ENCODE measurements at places on chromosomes 1 and 21.

DNA sequence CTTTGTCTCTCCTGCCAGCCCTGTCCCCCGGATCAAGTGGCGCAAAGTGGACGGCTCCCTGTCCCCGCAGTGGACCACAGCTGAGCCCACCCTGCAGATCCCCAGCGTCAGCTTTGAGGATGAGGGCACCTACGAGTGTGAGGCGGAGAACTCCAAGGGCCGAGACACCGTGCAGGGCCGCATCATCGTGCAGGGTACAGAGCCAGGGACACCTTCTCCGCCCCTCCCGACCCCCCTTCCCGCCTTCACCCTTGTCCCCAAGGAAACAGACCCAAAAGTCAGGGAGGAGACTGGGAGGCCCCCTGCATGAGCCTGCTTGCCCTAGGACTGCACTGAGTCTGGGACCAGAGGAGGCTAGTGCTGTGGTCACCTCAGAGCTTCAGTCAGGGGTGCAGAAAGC is 18.2 kb downstream of the CNTN2 start:
- DNase-seq, result no peak

DNA sequence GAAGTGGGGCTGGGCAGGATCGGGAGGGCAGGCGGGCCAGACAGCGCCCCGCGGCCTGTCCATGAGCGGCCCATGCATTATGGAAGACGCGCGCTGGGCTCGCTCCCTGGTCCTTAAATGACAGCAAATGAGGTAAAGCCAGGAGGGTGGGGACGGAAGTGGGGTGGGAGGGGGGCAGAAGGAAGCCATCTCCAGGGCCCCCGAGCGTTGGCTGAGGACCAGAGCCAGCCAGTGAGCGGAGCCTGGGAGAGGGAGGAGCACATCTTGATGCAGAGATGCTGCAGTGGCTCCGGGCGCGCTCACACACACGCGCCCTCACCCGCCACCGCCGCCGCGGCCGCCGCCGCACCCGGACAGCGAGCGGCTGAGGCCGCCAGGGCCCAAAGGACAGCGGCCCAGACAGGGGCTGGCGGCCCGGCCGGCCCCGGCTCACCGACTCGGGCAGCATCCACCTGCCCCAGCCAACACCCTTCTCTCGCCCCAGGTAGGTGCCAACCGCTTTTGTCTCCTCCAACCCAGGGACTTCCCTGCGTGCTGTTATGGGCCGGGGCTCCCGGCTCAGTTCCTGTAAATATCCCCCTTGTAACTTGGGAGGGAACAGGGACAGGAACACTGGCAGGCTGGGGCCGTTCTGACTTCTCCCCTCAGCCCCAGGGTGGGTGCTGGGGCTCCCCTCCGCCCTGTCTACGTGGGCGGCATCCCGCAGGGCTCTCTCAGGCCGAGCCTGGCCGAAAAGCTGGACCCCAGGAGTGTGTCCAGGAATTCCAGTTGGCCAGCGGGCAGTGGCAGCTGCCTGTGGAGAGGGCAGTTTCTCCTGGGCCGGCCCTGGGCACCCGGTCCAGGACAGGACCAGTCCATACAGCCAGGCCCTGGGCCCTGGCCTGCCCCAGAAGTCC is at the start of gene CNTN2:
Gene CNTN2 (plus strand): TSS at position 302 of the 896 bp plus-strand sequence. CDS start 9,974 bp downstream, outside the sequence.
- DNase-seq, result no peak

DNA sequence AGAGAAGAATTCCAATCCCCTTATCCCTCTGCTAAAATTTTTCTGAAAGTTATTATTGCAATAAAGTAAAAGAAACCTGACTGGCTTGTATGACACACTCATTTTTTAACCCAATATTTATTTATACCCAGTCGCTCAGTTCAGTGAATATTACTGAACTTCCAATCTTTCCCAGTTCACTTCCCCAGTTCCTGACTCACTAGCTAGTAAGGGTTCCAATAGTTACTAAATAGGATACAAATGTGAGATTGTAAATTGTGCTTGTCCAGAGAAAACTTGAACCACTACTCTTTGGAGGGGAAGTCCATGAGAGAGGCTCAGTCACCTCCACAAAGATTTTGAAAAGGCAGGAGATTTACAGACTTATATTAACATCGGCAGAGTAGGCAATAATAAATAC is 31.4 kb downstream of the PRDX6 start:
- DNase-seq, result no peak

- DNase-seq, result no peak
These were observed 49.1 kb upstream of the ZBTB40 start for GRCh38 chr1:22402356-22403053.

DNA sequence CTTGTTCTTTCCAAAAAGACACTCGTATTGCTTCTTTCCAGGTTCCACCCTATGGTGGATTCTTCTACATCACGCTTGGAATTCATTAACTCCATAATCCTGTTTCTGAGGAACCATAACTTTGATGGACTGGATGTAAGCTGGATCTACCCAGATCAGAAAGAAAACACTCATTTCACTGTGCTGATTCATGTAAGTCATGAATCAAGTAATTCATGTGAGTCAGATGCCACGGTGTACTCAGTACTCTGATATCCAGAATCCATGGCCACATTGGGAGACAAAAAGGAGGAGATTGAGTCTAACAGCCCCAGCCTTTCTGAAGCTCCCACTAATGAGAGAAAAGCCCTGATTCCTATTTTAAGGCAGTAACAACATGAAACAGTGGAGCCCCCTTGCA is 7.4 kb downstream of the CHI3L2 start:
- DNase-seq, result no peak

DNA sequence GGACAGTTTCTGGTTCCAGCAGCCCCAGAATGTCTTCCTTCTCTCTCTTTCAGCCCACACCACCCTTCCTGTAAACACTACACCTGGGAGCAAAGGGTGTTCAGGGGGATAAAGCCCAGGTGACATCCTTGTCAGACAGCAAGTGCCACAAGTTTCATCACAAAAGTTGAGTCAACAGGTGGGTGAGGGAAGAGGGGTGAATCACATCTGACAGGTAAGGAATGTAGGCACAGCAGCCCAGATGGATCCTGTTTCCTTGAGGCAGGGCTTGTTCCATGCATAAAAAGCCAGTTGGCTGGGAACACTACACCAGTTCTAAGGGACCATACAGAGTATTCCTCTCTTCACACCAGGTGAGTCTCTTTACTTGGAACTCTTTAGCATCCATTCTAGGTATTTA is at the start of gene SPRR1B:
Gene SPRR1B (plus strand): TSS at position 309 of the 400 bp plus-strand sequence. CDS start 1,143 bp downstream, outside the sequence.
- DNase-seq, result no peak

DNA sequence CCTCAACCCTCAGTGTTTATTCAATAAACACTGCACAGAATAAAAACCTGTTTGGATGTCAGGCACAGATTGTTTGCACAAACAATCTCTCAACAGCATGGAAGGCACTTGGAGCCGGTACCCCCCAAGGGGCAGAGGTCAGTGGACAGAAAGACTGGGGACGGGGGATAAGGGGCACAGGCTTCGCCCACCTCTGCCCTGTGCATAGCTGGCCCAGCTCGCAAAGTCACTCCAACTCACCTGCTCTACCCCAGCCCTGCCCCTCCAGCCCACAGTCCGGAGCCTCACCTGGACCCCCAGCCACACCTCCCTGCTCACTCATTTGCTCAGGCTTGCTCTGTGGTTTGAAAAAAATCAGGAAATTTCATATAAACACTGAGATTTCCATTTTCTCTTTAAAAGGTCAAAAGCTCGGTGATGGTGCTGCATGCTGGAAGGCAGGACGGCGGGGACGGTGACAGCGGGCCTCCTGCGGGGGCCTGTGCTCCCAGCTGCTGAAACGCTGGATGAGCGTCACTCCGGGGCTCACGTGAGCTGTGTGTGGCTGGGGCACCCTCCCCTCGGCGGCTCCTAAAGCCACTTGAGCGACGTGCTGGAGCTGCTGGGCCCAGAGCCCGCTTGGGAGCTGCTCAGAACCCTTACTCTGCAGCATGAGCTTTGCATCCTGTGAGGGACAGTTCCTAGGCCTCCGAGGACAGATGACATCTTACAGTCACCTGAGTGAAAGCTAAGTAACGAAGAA is 54.5 kb downstream of the PRDM15 start:
- no peak for DNase-seq

GRCh38 chr1:117590273-117590925 is 15.4 kb upstream of the TENT5C start:
- DNase-seq, result no peak

DNA sequence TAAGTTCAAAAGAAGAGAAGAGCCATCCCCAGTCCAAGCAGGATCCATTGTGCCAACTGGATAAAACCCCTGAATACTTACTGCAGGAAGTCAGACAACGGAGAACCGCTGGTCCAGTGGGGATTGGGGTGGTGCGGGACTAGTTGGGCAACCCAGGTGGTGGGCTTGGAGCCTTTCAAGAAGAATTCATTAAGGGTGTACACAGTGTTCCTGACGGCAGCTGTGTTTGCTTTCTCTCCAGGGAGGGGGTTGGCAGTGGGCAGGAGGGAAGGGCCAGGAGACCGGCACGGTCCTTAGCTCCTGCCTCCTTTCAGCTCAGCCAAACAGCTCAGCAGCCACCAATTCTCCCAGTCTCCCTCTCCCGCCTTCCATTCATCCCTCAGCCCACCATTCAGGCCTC is 7.1 kb upstream of the CDK18 start:
- DNase-seq, result no peak

GRCh38 chr1:172628401-172628800 is 30.5 kb upstream of the FASLG start:
- no peak for DNase-seq

- no peak for DNase-seq
These were observed 217.7 kb downstream of the GIPC2 start for GRCh38 chr1:78263459-78263858.

- no peak for DNase-seq
These were observed 88.9 kb upstream of the HAO2 start for GRCh38 chr1:119279456-119280381.

DNA sequence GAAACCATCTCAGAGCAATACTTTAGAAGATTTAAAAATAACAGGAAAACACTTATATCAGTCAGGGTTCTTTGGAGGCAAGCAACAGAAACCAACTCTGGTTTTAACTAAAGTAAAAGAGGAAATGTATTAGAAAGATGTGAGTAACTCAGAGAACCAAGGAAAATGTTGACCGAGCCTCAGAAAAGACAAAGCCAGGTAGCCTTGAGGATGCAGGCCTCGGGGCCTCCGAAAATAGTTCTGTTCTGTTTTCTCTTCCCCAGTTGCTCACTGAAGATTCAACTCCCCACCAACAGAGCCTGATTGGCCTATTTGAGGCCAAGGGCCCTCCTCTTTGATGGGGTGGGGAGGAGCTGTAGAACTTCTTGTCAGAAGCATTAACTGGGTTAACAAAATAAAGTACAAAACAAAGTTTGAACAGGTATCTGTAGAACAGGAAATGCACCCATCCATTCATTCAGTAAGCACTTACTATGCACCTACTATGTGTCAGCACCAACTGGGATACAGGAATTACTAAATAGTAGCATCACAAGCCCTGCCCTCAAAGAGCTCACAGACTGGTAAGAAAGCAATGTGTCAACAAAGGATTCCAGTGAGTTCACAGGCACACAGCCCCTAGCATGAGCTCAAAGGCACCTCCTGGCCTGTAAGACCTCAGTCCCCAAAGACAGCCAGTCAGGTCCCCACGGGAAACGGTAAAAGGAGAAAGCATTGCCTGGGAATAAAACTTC is 12.6 kb downstream of the SLAMF8 start:
- no peak for DNase-seq

DNA sequence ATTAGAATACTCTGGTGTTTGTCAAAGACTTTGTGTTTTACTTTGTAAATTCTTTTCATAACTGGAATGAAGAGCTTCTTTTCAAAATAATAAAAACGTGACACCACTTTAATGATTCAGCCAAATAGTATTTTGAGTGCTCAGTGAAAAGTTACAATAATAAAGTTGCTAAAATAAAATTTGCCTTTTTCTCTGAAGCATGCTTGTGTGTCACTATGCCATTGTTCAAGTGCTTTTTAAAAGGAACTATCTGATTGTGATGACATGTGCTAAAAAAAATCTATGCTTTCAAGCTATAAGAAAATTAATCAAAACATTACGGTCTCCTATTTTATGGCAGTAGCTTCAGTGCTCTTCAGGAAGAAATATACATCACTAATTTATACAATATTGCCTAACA is 1290.5 kb upstream of the B3GALT2 start:
- DNase-seq, result no peak

GRCh38 chr1:208084220-208084619 is 160.0 kb downstream of the PLXNA2 start:
- no peak for DNase-seq

- no peak for DNase-seq
These were observed 17.0 kb upstream of the IGSF21 start for GRCh38 chr1:18090636-18091035.

GRCh38 chr1:223783676-223784075 is 62.1 kb downstream of the TP53BP2 start:
- DNase-seq, result no peak

GRCh38 chr1:108830119-108831008 is 26.5 kb downstream of the AKNAD1 start:
- DNase-seq, result no peak

DNA sequence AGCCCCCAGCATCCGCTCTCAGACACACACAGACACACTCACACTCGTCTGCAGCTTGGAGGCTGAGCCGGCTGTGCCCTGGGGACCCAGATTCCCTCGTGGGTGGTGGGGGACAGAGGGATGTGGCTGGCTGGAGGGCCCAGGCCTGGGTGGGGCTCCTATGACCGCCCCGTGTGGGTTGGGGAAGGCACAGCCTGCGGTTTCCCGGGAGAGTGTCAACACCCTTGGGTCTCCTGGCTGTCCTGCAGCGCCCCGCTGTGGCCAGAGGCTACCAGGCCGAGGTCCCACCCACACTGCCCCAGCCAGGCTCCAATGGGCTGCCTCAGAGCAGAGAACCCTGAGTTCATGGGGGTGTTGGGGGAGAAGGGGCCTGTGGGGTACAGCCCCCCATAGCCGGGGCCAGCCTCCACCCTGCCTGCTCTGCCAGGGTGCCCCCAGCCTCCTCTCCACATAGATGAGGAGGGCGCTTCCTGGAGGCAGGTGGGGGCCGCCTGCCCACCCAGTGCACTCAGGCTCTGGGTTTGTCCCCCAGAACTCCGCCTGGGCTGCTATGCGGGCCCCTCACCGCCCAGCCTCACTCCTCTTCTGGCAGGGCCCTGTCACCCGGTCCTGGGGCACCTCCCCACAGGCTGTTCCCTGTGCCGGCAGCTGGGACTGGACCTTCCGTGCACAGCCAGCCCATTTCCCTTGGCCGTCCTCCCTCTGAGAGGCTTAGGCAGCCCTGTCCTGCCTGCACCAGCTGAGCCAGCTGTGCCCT is at the start of gene TTC34:
Gene TTC34 (minus strand): TSS at position 159 of the 757 bp plus-strand sequence. CDS start 866 bp downstream, outside the sequence.
- peak; percentile 47 for DNase-seq

DNA sequence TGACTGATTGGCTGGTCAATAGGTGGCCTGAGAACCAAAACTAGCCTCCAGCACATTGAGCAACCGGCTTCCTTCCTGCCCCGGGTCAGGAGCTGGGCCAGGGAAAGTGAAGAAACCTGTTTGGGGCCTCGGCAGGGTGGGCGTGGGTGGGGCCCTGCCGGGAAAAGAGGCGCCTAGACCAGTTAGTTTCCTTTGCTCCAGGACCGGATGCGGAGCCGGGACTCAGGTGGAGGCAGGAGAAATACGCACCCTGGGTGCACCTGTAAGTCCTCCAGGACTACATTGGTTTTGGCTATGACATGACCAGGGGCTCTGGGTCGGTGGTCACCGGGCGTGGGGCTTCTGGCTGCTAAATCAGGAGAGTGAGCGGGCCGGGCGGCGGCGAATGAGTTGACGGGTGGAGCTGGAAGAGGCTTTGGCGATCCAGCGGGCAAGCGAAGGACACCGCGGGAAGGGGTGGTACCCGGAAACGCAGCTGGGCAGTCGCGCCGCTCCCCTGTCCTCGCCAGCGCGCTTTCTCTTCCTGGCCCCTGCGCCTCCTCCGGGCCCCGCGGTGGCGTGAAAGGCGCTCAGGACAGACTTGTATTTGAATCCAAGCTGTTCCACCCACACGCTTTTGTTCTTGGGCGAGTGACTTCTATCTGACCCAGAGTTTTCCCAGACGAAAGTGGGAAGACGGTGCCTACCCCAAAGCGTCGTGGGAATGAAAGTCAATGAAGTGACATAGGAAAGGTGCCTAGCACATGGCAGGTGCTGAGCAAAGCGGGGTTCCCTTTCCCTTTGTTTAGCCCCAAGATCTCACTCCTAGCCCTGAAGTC is 30.6 kb upstream of the JUN start:
- no peak for DNase-seq

Measured in activated CD4-positive, alpha-beta T cell treated with anti-CD3 and anti-CD28 coated beads, Interleukin-10, Interleukin-2, amounts not matched to agents 100 ng/mL and 50 ng/mL, durations not matched to agents 16 hours and 8 hours (primary cell).